NCI-H2081 treated with DMSO at 0.1 percent for 48 hours (cell line): ENCODE measurements at places on chromosomes 1 and 21.

- DNase-seq, result no peak
These were observed 62.1 kb downstream of the PCNT start for GRCh38 chr21:46385846-46386733.

DNA sequence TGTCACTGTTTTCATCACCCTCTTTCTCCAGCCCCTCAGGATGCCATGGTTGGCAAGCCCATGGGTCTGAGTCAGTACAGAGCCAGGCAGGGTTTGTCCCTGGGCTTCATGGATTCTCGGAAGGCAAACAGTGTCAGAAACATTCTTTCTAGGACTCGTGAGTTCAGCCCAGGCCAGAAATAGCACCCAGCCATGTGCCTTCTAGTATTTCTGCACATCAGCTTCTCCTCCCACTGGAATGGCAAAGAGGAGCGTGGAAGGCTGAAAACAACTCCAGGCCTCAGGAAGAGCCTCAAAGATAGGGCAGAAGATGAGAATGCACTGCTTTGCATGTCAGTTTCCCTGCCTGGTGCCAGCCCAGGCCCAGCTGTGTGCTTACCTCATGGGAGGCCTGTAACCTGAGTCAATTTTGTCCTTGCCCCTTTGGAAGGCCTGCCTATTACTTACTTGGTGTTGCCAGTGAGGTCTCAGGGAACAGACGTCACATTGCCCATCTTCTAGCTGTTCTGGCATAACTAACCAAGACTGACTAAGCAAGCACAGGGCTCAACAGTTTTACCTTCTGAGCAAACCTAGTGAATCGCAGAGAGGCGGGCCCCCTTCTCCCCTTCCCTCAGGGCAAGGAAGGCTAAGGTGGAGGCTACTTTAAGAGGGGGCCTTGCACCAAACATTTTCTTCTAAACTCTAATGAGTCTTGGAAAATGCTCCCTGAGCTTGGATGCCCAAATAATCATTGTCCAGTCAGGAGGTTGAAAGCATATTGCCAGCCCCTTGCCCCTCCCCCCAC, 42.4 kb downstream of the GLUL start:
- no peak for DNase-seq

- no peak for DNase-seq
These were observed at the start of gene ADGRL4 for GRCh38 chr1:79006564-79006963. ADGRL4 (minus strand) TSS chr1:79006730; CDS start chr1:79006654, 76 bp downstream.

DNA sequence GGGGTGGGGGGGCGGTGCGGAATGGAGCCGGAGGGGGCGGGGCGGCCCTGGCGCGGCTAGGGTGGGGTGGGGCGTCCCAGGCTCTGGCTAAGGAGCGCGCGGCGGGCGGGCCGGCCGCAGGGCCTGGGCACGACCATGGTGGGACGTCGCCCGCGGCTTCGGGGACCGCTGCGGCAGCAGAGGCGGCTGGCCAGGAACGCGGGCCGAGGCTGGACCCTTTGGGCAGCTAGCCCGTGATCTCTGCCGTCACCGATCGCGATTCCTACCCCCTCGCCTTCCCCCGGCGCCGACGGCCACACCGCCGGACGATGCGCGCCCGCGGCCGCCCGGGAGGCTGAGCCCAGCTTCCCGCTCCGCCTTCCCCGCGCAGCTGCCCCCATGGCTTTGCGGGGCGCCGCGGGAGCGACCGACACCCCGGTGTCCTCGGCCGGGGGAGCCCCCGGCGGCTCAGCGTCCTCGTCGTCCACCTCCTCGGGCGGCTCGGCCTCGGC, at the start of gene MAP3K21:
Gene MAP3K21 (plus strand): TSS at position 74 of the 491 bp plus-strand sequence. CDS start 305 bp downstream, at position 379.
- DNase-seq, result no peak

GRCh38 chr1:110084227-110085078, 14.0 kb upstream of the ALX3 start:
- DNase-seq, result no peak

DNA sequence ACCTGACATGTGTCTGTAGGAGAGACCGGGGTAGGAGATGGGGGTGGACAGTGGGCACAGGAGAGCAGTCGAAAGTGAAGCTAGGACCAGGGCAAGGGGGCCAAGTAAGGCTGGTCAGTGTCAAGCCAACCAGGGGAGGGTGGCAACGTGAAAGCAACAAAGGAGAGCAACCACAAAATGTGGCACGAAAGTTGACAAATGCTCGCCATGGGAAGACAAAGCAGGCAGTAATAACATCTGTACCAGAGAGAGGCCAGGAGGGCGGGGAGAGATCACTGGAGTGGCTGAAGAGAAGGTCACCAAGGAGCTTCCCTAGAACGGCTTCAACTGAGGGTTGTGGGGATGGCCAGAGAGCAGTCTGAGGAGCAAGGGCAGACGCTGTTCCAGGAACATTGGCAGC, 17.0 kb downstream of the QSOX1 start:
- no peak for DNase-seq

DNA sequence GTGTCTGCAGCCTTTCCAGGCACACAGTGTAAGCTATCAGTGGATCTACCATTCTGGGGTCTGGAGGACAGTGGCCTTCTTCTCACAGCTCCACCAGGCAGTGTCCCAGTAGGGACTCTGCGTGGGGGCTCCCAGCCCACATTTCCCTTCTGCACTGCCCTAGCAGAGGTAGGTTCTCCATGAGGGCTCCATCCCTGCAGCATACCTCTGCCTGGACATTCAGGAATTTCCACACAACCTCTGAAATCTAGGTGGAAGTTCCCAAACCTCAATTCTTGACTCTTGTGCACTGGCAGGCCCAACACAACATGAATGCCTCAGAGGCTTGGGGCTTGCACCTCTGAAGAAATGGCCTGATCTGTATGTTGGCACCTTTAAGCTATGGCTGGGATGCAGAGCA, 6.8 kb downstream of the CRYZ start:
- no peak for DNase-seq

GRCh38 chr1:159266832-159267231, 35.3 kb upstream of the FCER1A start:
- no peak for DNase-seq

DNA sequence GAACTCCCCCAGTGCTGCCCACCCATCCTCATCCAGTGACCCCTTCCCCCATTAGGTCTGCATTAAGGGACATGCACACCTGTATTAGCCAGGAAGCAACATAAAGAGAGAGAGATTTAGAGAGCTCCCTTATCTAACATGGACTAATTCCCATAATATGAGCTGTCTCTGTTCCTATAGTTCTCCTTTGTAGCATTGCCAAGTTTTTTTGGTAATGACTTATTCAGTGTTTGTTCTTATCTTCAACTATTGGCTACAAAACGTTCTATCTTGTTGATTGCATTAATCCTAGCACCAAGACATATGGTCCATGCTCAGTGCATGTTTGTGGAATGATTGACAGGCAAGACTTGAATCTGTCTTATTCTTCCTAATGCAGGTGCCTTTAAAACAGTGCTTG, 264.0 kb downstream of the ADGRL2 start:
- no peak for DNase-seq

DNA sequence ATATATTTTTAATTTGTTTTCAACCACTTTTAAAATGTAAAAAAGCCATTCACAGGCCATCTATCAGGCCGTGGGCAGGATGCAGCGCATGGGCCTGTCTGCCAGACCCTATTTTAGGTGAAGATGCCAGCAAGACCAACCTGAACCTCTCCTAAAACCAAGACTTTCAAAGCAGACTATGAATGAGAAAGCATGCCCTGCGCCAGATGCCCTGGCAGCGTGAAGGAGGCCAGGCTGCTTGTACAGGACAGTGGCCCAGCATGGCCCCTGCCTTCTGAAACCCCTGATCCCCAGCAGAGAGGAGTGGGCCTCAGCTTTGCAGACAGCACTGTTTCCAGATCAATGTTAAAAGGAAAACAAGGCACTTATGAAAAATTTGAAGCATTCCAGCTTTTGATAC, 31.6 kb downstream of the WDR4 start:
- no peak for DNase-seq

DNA sequence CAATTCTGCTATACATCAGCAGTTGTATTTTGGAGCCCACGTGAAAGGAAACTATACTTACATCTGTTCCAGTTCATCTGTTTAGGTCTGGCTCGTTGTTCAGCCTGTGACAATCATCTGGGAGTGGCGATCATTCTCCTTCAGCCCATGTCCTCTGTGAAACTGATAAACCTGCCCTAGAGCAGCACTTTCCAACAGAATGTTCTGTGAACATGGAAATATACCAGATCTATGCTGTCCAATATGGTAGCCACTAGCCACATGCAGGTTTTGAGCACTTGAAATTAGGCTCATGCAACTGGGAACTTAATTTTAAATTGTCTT, 24.5 kb upstream of the COQ8A start:
- no peak for DNase-seq

DNA sequence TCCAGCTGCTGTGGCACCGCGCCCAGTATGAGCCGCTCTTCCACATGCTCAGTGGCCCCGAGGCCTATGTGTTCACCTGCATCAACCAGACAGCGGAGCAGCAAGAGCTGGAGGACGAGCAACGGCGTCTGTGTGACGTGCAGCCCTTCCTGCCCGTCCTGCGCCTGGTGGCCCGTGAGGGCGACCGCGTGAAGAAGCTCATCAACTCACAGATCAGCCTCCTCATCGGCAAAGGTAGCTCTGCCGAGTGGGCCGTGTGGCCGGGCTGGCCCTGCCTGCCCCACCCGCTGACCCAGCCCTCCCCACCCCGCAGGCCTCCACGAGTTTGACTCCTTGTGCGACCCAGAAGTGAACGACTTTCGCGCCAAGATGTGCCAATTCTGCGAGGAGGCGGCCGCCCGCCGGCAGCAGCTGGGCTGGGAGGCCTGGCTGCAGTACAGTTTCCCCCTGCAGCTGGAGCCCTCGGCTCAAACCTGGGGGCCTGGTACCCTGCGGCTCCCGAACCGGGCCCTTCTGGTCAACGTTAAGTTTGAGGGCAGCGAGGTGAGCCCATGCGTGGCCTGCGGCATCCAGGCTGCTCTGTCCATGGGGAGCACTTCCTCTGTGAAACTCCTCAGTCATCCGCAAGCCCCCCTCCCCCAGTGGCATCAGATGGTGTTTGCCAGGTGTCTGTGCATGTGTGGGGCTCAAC, 64.2 kb downstream of the PIK3CD start:
- DNase-seq, result no peak

DNA sequence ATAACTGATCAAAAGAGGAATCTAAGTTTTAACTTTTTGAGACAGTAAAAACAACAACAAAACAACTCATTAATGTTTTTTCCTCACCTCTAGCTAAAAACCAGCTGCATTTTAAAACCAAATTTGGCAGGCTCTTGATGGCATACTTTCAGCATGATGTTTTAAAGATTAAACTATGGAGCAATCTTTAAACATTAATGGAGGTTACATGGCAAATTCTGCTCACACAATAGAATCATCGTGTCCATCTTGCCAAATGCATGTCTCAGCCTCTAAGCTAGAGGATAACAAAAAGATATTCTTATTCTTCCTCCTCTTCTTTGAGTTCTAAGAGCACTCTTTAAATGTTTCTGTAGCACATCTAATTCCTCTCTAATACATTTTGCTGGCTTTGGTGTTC, 579.8 kb upstream of the PKN2 start:
- DNase-seq, result no peak

DNA sequence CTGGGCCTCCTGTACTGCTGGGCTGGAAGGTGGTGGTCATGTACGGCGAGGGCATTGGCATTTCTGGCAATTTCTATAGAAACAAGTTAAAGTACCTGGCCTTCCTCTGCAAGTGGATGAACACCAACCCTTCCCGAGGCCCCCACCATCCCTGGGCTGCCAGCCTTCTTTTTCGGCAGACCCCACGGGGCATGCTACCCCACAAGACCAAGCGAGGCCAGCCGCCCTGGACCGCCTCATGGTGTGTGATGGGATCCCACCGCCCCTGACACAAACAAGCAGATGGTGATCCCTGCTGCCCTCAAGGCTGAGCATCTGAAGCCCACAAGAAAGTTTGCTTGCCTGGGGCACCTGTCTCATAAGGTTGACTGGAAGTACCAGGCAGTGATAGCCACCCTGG, 76.0 kb downstream of the NFASC start:
- no peak for DNase-seq

DNA sequence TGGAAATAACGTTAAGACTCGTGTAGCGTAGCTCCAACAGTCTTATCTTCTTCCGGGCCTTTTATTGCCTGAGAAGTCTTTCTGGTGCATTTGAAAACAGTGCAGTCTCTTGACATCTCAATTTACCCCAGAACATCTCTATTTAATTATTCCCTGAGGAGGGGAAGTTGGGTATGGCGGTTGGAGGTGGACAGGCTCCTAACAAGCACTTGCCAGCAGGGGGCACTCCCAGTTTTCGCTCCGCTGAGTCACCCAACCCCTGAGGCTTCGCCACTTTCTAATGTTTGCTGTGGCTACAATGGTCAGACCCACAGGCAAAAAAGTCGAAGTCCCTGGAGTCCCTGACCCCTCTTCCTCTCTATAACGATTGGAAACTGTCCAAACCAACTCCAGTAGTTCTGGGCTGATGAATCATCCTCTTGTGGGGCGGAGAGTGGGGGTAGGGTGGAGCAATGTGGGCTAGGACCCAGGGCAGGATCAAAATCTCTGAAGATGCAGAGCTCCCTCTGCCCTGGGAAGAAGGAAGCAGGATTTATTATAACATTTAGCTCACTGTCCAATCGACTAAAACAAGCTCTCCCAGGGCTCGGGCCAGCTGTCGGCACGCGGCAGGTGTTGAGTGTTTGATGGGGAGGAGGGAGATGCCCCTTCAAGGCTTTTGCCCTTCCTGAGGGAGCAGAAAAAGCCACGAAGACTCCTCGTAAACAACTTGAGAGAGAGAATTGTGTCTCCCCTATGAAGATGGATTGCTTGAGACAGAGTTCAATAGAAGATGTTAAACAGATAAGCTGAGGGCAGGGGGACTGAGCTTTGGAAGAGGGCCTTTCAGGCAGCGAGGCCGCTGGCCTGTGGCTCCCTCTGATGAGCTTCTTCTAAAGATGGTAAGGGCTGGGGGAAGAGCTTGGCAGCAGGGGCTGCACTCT, 85.7 kb downstream of the BRINP2 start:
- DNase-seq, result no peak

GRCh38 chr21:45270306-45270821, 17.3 kb downstream of the POFUT2 start:
- DNase-seq, result no peak

- DNase-seq, result no peak
These were observed 10.2 kb upstream of the POFUT2 start for GRCh38 chr21:45297869-45298268.

DNA sequence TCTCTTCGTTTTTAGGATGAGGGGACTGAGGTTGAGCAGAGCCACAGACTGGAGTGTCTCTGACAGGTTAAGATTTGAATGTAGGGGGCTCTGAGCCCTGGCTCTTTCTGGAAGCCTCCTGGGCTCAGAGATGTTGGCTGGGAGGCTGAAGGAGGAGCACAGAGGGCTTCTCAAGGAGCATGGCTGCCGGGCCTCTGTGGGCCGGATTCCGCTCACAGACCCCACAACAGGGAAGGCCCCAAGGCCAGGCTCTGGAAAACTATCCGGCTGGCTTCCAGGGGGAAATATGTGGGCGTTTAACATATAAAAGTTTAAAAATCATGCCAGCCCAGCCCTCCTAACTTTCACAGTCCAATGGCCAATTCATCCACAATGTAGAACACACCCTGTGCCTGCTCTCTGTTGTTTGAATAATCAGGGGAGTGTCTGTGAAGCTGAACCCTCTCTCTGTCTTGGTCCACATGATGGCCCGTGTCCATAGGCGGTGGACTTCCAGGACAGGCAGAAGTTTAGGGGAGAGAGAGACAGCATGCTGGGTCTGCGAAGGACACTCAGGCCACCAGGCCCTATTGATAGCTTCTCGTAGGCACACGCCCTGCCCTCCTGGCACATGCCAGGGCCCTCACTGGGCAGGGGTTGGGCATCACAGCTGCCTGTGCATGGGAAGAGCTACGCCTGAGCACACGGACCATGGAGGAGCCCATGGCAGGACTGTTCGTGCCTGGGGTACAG, 10.8 kb downstream of the OBSCN start:
- DNase-seq, result no peak
